ENCODE measurements at places on chromosomes 11 and 22.

GRCh38 chr11:77672264-77672663, 34.7 kb upstream of the CLNS1A start:
- peak; percentile 95 for DNase-seq

DNA sequence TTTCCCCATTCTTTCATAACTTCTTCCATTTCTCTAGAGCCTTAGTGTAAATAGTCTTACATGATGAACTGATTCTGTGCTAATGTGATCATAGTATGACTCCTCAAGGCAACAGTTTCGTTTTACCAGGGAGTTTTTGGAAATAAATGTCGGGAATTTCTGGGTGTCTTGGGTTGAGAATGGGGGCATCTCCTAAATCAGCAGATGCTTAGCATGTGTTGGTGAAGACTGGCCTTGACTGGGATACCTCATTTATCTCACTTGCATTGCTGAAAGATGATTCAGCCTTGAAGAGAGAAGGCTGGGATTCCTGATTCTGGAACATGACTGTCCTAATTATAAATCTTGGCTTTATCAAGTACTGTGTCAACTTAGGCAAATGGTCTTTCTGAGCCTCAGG, 115.7 kb upstream of the C11orf87 start:
- no peak for DNase-seq

DNA sequence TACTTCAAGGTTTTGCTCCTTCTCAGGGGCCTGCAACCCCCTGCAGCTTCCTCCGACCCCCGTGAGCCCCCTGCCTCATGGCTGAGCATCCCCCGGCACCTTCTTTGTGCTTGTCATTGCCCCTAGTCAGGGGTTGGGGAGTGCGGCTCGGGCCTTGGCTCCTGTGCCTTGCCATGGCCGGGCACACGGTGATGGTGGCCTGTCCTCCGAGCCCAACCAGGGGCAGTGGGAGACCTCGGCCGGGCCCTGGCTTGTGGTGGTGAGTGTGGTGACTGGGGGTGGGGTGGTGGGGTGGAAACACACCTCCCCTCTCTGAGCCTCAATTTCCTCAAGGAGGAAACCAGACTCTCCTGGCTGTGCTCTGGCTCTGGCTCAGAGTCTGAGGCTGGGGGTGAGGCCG, 1.5 kb upstream of the MRGPRG start:
- DNase-seq = no peak

- no peak for DNase-seq
Measured at GRCh38 chr11:96267496-96268032, 75.4 kb downstream of the MAML2 start.

GRCh38 chr11:84173078-84173477, 886.9 kb upstream of the CCDC90B start:
- no peak for DNase-seq
